ENCODE measurements at places on chromosomes 16 and 17.
A peak's percentile ranks its signal among the peaks of the same experiment; 100 is the strongest.

GRCh38 chr16:49855822-49856671 lies at the start of gene ZNF423:
ZNF423 (minus strand) TSS chr16:49856112; CDS start chr16:49855774, 338 bp downstream.
- peaks cover 47% of the 10 kb centered on the region for H3K27me3 ChIP-seq
- peak within 1 kb of the TSS; percentile 79 for H3K4me3 ChIP-seq
- DNase-seq: no peak
- no peaks in the 10 kb centered on the region for H3K36me3 ChIP-seq

DNA sequence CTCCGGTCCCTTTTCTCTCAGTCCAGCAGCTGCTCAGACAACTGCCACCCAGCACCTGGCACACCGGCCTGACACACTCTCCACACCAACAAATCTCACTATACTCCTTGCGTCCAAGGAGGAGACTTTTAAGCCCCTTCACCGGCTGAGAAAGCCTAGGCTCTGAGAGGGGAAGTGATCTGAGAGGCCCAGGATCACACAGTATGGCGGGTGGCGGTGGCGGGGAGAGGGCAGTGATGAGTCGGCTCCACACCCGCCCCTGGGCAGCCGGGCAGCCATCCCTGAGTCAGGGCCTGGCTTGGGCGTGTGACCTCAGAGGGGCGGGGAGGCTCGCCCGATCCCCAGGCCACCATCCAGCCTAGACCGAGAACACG lies 569 bp downstream of the FLII start:
- peak; percentile 78 for DNase-seq
- H3K36me3 ChIP-seq: no peaks in the 10 kb centered on the region
- no peaks in the 10 kb centered on the region for H3K27me3 ChIP-seq
- H3K27ac ChIP-seq: peak overlapping the region; percentile 98

DNA sequence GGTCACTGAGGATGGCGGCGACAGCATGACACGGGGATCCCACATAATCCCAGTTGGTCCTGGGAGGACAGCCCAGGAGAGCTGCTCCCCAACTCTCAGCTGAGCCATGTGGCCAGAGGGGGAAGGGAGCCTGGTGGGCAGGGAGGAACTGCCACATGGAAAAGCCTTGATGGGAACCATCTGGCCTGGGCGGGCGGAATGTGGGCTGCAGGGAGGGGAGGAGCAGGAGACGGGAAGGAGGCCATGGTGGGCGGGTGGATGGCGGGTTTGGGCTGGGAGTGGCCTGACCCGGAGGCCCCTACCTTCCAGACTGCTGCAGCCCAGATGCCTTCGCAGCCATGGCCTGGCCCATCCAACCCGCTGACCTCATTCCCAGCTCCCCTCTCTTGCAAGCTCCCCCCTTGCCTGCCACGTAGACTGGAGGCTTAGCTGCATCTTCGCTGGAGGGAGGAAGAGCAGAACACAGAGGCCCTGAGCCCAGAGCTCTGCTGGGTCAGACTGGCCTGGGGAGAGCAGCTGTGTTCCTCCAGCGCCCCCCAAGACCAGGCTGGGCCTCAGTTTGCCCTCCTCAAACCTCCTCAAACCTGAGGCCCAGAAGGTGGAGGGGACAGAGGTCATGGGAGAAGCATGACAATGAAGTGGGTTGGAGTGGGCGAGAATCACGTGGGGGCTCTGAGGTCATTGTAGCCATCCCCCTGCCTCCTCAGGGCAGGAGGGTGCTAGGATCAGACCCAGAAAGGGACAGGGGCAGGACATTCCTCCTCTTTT lies 8.2 kb upstream of the COL1A1 start:
- peaks cover 99% of the 10 kb centered on the region for H3K4me1 ChIP-seq
- H3K4me3 ChIP-seq: peak overlapping the region; percentile 87
- peaks cover 4% of the 10 kb centered on the region for H3K27me3 ChIP-seq

DNA sequence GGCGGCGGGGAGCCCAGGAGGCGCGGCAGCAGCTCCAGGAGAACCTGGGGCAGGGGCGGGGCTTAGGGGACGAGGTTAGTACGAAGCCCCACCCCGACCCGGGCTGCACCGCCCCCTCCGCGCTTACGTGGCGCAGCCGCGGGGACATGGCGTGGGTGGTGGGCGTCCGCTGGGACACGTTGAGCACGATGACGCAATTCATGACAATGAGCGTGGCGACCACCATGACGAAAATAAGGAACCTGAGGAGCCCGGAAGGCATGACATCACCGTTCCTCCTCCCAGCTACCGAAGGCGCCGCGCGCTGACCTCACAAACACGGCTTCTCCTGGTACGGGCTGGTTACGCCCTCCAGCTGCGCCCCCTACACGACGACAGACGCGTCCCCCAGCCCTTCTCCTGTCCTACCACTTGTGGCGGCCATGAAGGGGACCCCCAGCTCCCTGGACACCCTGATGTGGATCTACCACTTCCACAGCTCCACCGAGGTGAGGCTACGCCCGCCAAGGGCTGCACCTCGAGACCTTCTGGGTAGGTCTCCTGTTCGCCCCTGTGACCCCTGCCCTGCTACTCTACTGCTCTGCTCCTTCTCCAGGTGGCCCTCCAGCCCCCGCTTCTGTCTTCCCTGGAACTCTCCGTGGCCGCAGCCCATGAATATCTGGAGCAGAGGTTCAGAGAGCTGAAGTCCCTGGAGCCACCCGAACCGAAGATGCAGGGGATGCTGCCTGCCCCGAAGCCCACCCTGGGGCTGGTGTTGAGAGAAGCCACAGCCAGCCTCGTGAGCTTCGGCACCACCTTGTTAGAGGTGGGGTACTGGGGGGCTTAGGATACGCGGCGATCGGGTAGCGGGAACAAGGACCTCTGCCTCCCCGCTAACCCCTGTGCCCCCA lies at the start of gene C17orf107:
Gene C17orf107 (plus strand): TSS at position 196 of the 890 bp plus-strand sequence. CDS start 227 bp downstream, at position 423.
- peaks cover 5% of the 10 kb centered on the region for H3K27me3 ChIP-seq
- H3K4me3 ChIP-seq: peak within 1 kb of the TSS; percentile 71
- peak within 1 kb of the TSS; percentile 26 for H3K27ac ChIP-seq
- 0 out of 2 replicates have a peak, but pooled peaks cover 10% of the 10 kb centered on the region for H3K36me3 ChIP-seq
- DNase-seq: peak; percentile 3
- H3K4me1 ChIP-seq: peaks cover 6% of the 10 kb centered on the region

- DNase-seq: no peak
- H3K27me3 ChIP-seq: peaks cover 5% of the 10 kb centered on the region
These were observed 2.6 kb downstream of the KAT2A start for GRCh38 chr17:42118545-42118944.

DNA sequence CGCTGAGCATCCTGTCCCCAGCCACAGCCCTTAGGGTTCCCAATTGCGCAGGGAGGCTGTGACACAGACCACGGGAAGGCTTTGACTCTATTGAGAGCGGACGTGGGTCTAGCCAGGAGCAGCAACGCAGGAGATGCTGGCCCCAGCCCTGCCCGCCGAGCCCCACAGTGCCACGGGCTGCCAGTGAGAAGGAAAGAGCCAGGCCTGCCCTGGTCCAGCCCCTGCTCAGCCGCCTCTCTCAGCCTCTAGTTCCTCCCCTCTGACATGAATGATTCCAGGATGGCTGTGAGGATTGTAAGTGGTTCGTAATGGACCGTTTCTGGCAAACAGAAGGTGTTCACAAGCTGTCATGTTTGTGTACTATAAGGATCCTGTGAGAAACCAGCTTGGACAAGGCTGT lies 2.5 kb downstream of the BHLHA9 start:
- H3K4me1 ChIP-seq: peaks cover 6% of the 10 kb centered on the region
- H3K36me3 ChIP-seq: no peaks in the 10 kb centered on the region
- H3K27me3 ChIP-seq: peaks cover 20% of the 10 kb centered on the region
- H3K27ac ChIP-seq: no peak overlapping the region
- no peak overlapping the region for H3K4me3 ChIP-seq

GRCh38 chr16:9309844-9310243 lies 218.4 kb downstream of the HAPSTR1 start:
- no peak for DNase-seq
- no peaks in the 10 kb centered on the region for H3K36me3 ChIP-seq
- peaks cover 1% of the 10 kb centered on the region for H3K27me3 ChIP-seq
- no peak overlapping the region for H3K27ac ChIP-seq
- H3K4me3 ChIP-seq: no peak overlapping the region
- no peaks in the 10 kb centered on the region for H3K4me1 ChIP-seq

GRCh38 chr17:68394608-68395331 lies 62.5 kb downstream of the WIPI1 start:
- H3K4me3 ChIP-seq: no peak overlapping the region
- no peak for DNase-seq
- no peaks in the 10 kb centered on the region for H3K36me3 ChIP-seq
- no peak overlapping the region for H3K27ac ChIP-seq
- H3K4me1 ChIP-seq: peaks cover 26% of the 10 kb centered on the region
- H3K27me3 ChIP-seq: no peaks in the 10 kb centered on the region

Data from HFFc6 (cell line).